Endodermal cell (in vitro differentiated cells): ENCODE measurements at places on chromosomes 5 and 9.

DNA sequence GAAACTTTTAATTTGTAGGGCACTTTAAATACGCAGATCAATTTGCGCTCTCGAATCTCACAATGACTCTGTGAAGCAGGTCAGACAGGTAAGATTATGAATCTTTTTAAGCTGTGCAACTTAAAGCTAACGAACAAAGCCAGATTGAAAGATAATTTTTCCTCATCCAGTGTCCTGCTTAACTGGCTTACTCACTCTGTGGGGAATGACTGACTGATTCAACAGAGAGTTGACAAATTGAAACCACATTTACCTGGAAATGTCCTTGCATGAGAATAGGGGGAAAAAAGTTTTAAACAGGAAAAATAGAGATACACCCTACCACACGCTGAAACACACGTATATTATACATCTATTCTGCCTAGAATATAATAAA is 187.9 kb downstream of the MAN2A1 start:
- DNase-seq, result no peak

- no peak for DNase-seq
These were observed 157.8 kb downstream of the NTRK2 start for GRCh38 chr9:84827216-84827765.

DNA sequence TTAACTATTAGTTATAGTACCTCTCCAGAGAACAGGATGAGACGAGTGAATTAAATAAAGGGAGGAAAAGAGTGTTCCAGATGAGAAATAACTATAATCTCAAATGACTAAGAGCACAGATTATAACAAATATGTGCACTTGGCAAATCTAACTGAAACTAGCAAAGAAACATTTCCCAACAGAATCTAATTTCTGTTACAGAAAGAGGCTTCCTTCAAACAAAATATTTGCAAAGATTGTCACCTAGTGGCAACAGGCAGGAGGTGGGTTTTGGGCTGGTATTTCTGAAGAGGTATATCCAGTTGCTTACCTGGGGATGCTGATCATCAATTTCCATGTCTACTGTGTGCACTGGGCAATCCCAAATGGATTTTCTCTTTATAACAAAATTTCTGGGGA is 5.6 kb upstream of the SPDL1 start:
- DNase-seq, result peak; percentile 53

- no peak for DNase-seq
These were observed 597.4 kb upstream of the PTGER4 start for GRCh38 chr5:40082313-40082712.

DNA sequence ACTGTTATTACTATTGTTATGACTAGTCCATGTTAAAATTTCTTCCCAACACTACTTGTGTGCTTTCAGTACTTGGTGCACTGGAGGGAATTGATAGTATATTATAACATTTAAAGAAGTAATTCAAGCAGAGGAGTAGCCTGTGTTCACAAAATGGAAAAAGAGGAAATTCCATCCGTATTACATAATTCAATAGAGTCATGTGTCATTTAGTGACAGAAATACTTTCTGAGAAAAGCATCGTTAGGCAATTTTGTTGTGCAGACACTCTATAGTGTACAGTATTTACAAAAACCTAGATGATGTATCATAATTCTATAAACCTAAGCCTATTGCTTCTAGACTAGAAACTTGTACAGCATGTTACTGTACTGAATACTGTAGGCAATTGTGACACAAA is 78.3 kb upstream of the PCSK5 start:
- DNase-seq, result no peak

DNA sequence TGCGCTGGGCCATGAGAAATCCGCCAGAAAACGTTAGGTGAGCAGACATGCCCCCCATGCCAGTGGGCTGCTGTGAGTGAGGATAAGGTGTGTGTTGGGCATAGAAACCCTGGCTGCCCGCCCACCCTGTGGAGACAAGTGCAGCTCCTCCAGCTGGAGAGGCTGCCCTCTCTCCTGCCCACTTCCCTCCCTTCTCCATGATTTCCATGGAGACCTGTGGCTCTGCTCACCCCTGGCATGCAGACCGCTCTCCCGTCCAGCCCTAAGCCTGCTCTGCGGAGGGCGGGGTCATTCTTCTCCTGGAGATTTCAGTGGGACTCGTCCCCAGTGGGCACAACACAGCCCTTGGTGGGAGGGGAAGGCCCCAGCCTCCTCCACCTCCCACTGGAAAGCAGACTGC is 133.0 kb upstream of the FAM120A start:
- no peak for DNase-seq

DNA sequence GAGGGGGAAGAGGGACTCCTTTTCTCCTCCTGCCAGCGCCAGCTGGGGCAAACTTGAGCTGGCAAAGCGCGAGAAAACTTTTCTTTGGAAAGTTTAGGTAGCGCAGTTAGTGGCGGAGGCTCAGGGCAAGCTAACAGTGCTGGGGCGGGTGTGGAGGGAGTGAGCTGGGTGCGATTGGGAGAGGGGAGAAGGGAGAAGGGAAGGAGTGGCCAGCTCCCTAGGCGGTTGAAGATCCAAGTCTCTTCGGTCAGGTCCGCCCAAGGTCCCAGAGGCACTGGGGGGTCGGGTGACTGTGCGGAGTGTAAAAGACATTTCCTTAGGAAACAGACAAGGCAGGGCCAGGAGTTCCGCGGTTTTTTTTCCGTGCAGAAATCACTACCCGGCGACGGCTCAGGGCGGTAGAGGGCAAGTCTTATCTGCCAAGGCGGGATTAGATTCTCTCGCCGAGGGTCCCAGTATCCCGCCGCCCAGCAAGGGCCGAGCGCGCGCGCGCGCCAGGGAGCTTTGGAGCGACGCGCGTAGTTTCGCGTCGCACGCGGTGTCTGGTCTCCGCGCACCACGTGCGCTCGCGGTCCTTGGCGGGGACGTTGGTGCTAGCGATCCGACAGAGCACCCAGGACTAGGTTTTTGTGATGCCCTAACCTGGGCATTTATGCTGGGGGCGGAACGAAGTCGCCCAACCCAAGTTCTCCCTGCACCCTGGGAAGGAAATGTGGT is 33.6 kb upstream of the NFIB start:
- peak; percentile 88 for DNase-seq

- peak; percentile 81 for DNase-seq
These were observed 103.3 kb downstream of the SVEP1 start for GRCh38 chr9:110476251-110476650.

- DNase-seq, result no peak
These were observed 108.7 kb downstream of the RXRA start for GRCh38 chr9:134434894-134435506.

DNA sequence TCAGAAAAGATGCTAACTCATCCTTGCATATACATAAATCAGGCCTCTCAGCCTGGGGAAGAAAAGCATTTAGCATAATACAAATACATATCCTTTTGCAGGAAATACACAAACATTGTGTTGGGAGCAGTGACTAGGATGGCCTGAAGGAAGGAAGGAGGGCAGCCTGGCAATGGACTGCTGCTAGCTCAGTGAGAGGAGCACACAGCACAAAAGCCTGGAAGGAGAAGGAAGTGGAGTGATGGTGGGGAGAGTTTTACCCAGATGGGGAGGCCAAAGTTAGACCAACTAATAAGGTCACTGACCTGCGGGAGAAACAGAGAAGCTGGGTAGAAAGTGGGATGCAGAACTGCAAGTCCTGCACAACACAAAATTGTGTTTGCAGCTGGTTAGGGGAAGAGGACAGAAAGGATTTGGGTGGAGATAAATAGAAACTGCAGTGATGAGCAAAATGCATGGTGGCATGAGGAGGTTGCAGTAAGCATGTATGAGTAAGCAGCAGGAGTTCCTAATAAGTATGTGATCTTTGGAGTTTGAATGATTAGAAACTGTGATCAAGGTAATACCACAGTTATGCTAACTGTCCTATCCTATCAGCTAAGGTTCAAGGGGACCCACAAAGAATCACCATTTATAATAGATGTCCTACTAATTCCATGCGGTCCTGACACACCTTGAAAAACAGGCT is 39.5 kb downstream of the SEMA6A start:
- DNase-seq, result no peak

GRCh38 chr5:9895302-9895645 is 265.1 kb upstream of the TAS2R1 start:
- peak; percentile 55 for DNase-seq

DNA sequence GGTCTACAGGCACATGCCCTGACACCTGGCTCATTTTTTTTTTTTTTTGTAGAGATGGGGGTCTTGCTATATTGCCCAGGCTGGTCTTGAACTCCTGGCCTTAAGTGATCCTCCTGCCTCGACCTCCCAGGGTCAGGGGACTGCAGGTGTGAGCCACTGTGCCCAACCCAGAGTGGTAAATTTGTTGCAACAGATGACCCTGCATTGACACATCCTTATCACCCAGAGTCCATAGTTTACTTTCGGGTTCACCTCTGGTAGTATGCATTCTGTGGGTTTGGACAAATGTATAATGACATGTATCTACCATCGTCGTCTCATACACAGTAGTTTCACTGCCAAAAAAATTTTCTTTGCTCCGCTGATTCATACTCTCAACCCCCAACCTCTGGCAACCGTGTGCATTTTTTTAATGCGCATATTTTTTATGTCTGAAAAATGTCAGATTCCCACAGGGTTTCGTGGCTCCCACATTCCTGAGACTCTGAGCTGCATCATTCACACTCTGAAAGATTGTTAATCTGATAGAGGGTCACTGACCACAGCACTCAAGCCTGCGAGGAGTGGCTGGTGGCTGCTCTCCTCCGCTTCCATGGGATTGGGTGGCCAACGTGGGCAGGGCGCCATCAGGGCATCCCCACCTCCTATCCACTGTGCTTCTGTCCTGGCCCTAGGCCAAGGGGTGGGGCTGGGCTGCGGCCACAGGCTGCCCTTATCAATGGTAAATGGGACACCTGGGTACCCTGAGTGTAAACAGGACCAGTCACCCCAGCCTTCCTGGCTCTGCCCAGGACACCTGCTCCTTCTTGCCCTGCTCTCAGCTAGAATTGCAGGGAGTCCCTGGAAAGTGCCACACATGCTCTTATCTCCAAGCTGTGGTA is 9.6 kb downstream of the NDST1 start:
- DNase-seq, result no peak

DNA sequence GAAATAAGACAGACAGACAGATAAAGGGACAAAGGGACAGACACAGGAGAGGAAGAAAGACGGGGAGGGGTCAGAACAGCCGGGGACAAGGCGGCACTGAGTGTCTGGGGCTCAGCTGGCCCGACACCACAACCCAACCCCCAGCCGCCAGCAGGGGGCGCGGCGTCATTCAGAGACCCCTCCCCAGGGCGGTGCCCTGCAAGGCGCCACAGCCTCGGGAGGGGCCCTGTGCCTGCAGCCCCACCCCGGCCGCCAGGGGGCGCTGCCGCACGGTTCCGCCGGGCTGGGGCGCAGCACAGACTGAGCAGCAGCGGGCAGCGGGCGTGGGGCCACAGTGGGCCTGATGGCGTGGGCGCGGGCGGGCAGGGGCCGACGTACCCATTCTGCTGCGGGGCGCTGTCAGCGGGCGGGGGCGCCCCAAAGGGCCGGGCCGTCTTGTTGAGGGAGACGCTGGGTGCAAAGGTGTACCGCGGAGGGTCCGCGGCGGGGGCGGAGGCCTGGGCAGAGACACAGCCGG is 5.9 kb downstream of the PDLIM7 start:
- DNase-seq, result peak; percentile 98

DNA sequence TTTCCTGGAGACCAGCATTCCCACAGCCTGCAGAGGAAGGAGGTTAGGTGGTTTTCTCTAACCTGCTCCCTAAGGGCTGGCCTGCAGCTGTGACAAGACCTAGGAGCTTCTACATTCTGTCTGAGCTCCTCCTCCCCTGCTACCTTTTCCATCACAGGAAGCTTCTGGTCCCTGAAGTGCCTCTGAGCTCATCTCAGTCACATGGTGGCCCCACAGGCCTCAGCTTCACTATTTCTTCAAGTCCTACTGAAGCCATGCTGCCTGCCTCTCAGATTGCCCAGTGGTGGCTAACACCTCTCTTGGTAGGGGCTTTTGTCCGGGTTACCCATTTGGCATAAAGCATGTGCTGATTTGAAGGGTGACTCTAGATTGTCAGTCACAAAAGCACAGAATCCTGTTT is 259.4 kb downstream of the CRB2 start:
- DNase-seq, result peak; percentile 52

GRCh38 chr9:21831841-21832509 is 29.5 kb downstream of the MTAP start:
- DNase-seq, result no peak

GRCh38 chr5:16578474-16578883 is 38.3 kb downstream of the RETREG1 start:
- no peak for DNase-seq

DNA sequence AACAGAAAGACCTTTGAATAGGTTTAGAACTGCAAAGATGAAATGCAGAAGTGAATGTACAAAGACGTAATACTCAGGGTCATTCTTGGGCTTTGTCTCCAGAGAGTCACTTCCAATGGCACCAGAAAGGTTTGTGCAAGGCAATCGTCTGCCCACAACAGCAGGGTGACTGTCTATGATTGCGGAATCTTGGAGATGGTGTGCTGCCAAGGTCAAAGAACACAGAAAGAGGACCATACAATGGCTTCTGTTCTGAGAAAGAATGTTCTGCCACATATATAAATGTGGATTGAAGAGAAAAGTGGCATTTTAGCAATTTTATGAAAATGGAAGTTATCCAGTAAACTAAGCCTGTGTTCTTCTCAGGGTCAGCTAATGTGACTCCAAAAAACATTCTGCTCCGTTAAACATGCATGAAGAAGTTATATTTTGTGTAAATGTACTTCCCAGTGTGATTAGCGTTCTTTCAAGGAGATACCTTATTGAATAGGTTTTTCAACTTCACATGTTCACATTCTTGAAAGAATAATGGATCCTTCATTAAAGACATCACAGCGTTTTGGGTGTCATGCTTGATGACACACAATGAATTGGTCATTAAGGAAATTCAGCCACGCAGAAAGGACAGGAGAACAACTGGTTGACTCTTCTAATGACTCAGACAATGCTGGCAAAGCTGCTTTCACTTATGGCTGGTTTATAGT is 73.4 kb upstream of the CDH6 start:
- DNase-seq, result no peak

GRCh38 chr9:126906091-126906490 is 8.5 kb upstream of the RALGPS1 start:
- no peak for DNase-seq

GRCh38 chr5:146815411-146815810 is 63.1 kb downstream of the PPP2R2B start:
- DNase-seq, result no peak
